ENCODE measurements at places on chromosomes 3 and 15.

DNA sequence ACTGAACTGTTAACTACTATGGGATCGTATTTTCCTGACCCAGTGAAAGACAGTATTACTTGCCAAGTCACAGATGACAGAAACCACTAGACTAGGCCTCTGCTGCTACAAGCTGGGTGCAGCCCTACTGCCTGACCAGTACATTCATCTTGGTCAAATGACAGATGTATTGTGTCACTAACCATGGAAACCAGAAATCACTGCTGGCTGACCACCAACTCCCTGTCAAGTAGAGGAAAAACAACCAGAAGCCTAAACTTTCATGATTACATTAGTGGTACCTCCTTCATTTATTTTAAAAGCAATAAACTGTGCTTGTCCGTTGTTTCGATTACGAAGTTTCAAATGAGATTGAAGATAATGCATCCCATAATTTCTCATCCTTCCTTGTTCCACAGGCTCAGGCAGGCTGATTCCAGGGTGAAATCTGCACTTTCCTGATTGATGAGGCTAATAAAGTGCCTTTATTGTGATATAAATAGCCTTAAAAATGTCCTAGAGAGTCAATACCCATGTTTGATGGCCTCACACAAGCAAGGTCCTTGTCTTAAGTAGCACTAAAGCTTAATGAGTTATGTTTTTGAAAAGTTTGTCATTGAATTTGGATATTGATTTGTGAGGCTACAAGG, 309.7 kb downstream of the LSAMP start:
- peak; percentile 18 for DNase-seq

DNA sequence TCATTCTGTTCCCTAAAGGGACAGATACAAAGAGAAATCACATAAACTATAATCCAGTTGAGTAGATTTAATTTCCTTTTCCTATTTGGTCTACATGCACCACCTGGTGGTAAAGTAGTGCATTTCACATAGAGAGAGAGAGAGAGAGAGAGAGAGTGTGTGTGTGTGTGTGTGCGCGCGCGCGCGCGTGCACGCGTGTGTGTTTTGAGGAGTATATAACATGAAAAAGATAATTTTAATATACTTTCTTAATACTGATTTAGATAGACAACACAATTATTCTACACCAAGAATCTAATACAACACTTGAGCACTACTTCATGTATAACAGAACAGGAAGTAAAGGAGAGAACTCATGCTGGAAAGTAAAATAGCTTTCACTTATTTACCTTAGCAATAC, 1.1 kb upstream of the FGF7 start:
- peak; percentile 24 for DNase-seq

GRCh38 chr15:44713006-44713966, 2.0 kb downstream of the B2M start:
- DNase-seq = peak; percentile 67

DNA sequence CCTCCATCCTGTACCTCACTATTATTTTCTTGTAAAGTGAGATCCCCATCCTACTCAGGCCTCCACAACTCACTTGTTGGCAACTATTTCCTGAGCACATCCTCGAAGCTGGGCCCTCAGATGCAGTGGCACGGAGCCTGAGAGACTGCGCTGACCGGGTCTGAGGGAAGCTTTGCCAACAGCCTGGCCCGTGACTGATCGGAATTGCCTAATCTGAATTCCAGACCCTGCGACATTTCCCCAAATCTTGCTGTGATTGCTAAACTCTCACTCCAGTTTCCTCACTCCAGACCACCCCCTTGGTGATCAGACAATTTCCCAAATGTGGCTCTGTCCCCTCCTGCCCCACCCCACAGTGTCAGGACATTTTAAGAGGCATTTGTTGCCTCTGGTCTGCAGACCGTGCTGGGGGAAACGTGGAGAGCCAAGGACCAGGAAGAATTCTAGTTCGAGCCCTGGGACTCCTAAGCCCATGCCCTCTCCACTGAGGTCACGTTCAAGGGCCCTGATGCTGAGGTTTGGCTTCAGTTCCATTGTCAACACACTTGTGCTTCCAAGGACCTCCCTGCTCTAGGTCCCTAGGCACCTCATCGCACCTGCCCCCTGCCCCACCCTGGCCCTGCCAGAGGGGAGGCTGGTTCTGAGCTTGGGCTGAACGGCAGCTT, 22.8 kb downstream of the KLHL25 start:
- no peak for DNase-seq

DNA sequence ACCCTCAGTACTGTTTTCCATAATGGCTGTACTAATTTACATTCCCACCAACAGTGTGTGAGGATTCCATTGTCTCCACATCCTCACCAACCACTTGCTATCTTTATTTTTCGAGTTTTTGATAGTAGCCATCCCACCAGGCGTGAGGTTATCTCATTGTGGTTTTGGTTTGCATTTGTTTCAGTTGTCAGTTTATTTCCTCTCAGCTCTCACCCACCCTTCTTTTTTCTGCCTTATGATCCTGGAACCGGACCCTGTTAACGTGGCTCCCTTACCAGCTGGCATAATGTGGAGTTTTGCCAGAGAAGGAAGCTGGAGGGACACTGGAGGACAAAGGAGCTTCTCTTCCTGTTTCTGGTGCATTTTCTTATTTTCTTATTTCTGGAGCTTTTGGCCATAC, 25.1 kb upstream of the SH3GL3 start:
- DNase-seq = no peak

DNA sequence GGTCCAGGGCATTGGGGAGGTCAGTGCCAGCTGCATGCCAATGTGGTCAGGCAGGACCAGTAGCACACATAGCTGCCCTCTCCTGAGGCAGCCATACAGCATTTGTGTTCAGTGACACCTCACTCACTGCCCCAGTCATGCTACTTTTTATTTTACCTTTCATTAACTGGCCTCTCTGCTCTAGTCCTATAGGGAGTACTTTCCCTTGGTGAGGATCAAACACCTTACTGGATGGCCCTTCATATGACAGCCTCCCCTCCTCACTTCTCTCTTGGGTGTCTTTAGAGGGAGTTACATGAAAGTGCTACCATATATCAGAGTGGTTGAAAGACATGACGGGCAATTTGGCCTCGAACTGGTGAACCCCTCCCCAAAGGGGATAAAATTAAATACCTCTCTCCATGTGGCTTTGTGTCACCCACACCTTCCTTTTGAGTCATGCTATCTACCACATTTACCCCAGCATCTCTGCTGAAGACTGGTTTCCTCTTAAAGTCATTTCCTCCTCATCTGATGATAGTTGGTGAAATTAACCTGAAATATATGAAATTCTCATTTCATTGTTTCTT, 17.6 kb downstream of the RLBP1 start:
- no peak for DNase-seq

GRCh38 chr3:52554026-52554755, 17.8 kb downstream of the UQCC5 start:
- no peak for DNase-seq

DNA sequence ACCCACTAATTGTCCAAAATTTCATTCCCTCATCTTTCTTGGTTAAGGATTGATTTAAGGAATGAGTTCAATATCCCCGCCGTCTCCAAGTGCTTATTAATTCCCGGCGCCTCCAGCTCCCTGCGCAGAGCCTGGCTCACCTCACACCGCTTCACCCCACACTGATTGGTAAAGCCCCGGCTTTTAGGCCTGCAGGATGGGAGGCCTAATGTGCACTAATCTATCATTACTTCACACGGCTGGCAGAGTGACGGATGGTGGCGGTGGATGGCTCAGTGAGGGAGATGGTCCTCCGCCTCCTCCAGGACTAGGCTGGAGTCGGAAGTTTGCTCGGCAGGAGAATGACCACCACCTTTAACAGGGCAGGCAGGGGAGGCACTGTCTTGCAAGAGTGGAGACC, 81.7 kb downstream of the MEGF11 start:
- no peak for DNase-seq

DNA sequence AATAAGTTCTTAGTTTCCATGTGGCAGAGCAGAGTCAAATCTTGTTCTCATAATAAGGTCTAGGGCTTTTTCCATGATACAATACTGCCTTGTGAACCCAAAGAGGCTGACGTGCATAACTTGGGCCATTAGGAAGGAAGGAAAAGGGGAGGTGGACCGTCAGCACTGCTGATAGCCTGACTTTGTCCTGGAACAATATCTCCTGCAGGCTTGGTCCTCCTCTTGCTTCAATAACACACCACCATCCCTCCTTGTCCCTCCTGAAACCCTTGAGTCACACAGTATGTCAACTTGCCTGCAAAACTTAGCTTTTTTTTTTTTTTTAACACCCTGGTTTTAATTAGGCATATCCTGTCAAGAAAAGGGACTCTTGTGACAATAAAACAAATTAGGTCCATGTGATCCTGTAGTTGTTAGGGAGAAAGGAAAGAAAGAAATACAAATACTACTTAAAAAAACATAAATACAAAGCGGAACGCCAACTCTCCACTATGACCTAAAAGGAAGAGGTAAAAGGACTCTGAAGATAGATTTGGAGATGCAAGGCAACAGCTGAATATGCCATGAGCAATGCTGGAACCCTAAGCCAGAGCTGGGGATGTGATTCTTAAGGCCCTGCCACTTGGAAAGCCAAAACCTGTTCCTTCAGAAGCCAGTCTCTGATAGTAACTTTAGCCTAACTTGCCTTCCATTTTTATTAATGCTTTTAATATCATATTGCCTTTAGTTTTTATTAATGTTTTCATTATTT, 67.0 kb downstream of the WWTR1 start:
- DNase-seq = no peak

GRCh38 chr15:90360746-90361145, 8.7 kb downstream of the ZNF774 start:
- DNase-seq = no peak

GRCh38 chr3:129602730-129603560, 3.5 kb downstream of the PLXND1 start:
- DNase-seq = no peak

GRCh38 chr3:147195887-147196286, 210.5 kb downstream of the ZIC4 start:
- no peak for DNase-seq

GRCh38 chr3:67381667-67382272, 272.6 kb downstream of the SUCLG2 start:
- DNase-seq = no peak

GRCh38 chr3:100954990-100955389, 38.2 kb downstream of the ABI3BP start:
- DNase-seq = no peak

DNA sequence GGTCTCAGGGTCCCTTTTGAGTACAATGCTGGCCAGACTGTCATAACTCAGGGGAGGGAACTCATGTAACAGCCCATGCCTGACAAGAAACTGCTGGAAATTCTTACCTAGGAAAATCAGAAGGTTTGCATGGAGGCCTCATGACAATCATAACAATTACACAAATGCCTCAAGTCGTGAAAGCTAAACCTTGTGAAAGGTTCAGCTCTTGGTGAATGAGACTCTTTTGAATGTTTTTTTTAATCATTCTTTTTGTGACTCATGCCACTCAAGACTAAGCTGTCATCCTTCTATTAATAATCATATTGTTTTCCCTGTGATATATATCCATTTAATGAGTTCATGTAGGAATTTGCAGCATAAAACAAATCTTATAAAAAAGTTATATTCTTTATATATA, 61.4 kb upstream of the LEKR1 start:
- no peak for DNase-seq

- no peak for DNase-seq
Measured at GRCh38 chr3:124352149-124352539, 360.2 kb upstream of the ROPN1 start.

- no peak for DNase-seq
Measured at GRCh38 chr3:11240496-11240895, 31.7 kb upstream of the ATG7 start.

DNA sequence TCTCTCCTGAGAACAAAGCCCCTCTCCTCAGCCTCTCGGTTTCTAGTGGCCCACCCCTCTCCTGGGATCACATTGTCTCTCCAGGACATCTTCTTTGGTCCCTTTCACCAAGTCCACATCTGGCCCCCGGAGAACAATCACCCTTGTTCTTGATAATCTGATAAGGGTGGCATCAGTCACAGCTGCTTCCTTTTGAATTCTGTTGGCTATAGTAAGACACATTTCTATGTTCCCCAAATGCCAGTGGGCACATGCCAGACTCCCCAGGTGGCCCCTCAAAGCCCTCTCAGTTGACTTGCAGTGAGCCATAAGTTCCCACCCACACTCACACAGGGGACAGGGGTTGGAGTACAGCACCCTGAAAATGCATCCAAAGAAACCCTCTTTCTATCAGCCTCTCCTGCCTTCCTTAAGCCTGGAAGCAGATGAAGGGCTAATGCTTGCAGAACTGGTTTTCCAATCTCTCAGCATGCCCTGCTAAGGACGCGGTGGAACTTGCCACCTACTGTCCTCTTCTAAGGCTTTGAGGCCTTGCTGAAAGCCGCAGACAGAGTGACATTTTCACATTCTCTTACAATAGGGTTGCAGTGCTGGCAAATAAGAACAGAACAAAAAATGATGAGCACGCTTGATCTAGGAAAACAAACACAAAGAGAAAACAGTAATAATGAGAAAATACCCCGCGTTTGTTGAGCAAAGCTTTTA, 101.3 kb upstream of the SLCO3A1 start:
- no peak for DNase-seq

- DNase-seq = no peak
Measured at GRCh38 chr15:92934716-92935115, 34.6 kb downstream of the CHD2 start.

GRCh38 chr15:27248251-27248650, 277.3 kb downstream of the GABRG3 start:
- no peak for DNase-seq

DNA sequence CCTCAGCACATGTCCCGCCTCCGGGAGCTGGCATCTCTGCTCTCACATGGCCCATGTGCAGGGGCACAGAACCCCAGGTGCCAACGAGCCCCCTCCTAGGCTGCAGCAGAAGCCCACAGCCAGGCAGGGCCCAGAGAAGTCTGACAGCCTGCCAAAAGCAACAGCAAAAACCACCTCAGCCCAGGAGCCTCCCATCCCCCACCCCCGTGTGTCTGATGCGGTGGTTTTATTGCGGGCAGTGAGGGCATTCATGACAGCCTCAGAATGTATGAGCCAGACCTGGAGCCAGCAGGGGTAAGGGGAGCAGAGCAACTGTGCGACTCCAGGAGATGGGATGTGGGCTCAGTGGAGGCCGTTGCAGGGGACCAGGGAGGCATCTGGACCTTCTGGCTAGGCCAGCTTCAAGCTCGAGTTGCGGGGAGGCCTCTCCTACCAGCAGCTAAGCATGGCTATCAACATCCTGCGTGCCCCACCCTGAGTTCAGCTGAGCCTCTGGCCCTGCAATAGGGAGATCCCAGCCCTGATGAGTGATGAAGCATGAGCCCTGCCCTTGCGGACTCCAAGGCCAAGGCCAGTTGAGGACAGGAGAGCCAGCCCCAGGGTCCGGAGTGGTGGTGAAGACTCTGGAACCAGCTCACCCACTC, 52.5 kb downstream of the CYP11A1 start:
- DNase-seq = no peak

- no peak for DNase-seq
Measured at GRCh38 chr3:55906896-55907295, 419.8 kb upstream of the WNT5A start.

Data from cerebellum (tissue), 4 donors.